ENCODE measurements at places on chromosomes 2 and 18.
A peak's percentile ranks its signal among the peaks of the same experiment; 100 is the strongest.

DNA sequence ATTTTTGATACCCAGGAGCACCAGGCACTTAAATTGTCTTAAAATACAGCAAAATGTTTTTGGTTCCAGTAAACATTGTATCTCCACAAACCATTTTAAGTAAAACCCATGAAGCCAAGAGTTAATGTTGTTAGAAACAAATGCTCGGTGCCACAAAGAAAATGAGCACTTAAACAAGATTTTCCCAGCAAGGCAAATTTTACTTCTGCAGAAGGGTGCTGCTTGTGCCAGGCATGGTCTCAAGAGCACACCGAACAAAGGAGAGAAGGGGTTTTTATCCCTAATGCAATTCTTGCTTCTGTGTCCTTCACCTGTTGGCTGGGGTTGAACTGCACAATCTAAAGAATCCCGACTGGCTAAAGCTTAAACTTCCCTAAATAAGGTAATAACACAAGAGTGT is 286.7 kb downstream of the ADCYAP1 start:
- no peak for DNase-seq

DNA sequence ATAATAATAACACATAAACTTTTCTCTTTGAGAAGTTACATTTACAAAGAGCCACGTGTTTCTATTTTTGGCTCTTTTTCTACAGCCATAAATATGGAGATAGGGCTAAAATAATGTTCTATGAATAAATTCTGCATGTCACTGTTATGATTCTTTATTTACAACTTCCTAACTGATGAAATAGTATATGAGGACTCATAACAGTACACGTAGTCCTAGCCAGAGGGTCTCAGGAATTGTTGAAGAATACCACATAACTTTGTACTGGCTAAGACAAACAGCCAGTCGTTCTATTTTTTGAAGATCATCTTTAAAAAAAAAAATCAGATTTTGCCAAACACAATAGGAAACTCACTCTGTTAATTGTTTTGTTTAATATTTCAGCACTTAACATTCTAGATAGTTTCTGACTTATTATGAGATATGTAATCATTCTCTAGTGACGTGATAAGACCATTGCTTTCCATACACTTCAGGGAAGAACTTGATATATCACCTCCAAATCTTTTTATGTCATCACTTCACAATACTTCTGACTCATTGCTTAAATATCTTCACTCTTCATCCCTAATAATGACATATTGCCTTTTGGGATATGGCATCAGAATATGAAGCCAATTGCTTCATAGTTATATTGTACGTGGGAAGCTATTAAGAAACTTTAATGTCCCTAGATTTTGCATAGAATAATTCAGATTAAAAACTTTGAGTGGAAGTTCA is 256.1 kb downstream of the XIRP2 start:
- DNase-seq, result no peak

- no peak for DNase-seq
Measured at GRCh38 chr2:69017080-69017479, 4.1 kb downstream of the ANTXR1 start.

DNA sequence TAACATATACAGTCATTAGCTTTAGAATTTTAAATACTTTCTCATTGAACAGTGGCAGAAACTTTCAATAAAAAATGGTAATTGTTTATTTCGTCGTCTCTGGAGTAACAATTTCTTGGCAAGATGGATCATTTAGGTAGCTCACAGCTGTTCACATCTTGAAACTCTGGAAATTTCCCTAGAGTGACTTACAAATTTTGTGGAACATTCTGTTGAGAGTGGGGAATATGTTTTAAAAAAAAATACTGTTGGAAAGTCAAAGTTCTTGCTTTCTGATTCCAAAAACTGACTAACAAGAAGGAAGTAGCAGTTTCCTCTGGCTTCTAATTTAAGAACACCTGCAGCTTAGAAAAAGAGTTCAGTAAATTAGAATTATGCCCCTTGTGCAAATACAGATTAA is 11.2 kb upstream of the CALCRL start:
- no peak for DNase-seq

DNA sequence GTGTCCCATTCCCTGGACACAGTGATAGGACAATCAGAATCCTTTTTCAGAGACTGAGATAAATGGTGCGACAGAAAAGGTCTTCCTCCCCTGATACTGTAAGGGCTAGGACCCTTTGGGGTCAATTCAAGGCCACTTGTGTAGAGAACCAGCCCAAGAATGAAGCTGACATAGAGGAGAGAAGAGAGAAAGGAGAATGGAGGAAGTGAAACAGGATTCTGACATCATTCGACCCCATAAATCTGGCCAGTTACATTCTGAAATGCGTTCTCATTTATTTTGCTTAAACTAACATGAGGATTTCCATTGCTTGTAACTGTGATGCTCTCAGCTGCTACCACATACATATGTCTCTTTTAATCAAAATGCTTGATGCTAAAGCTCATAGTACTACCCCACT is 148.1 kb downstream of the TMEM163 start:
- no peak for DNase-seq

GRCh38 chr2:238231809-238232208 is 8.0 kb downstream of the HES6 start:
- no peak for DNase-seq

GRCh38 chr2:88582030-88582429 is 45.2 kb downstream of the EIF2AK3 start:
- no peak for DNase-seq

DNA sequence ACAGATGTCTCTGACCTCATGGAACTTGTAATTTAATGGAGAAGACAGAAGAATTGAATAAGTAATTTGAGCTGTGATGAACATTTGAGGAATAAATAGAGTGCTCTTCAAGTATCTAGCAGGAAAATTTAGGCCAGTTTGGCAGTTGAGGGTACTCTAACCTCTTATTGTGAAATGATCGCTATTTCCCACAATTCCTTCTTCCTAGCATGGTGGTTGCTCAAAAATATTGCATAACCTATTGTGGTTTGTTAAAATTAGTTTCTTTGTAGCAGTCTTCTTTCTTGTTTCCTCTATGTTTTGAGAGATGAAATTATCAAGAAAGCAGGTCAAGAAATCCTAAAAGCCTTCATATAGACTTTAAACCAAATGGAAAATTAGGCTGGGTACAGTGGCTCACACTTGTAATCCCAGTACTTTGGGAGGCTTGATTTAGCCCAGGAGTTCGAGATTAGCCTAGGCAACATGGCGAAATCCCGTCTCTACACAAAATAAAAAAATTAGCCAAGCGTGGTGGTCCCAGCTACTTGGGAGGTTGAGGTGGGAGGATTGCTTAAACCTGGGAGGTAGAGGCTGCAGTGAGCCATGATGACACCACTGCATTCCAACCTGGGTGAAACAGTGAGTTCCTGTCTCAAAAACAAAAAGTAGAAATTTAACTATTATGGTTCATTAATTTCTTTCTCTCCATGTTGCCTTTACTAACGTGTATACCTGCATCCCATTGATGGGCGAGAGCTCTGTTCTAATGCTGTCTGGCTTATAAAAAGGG is 58.7 kb downstream of the RBKS start:
- DNase-seq, result no peak

GRCh38 chr2:64819774-64820688 is 166.3 kb upstream of the SERTAD2 start:
- peak; percentile 38 for DNase-seq

DNA sequence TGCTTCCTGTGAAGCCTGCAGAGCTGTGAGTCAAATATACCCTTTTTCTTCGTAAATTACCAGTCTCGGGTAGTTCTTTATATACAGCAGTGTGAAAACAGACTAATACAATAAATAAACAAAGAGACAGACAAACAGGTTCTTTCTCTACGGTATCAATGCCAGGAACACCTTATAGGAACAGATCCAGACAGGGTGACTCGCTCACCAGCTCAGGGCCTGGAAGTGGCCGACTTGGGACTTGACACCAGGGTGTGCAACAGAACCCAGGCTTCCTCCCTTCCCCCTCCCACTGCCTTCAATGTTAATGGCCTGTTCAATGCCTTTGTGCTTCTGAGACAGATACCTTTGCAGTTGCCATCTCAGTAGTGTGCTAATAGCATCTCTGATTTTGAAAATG is 309.5 kb downstream of the ALK start:
- no peak for DNase-seq

Data from GM12891 (cell line).